Thoracic aorta (tissue), 2 donors: ENCODE measurements at places on chromosomes 11 and 22.
A peak's percentile ranks its signal among the peaks of the same experiment; 100 is the strongest.

GRCh38 chr11:14386895-14387480, 28.0 kb upstream of the RRAS2 start:
- DNase-seq = no peak

GRCh38 chr11:31646216-31646615, 136.6 kb downstream of the ELP4 start:
- no peak for DNase-seq

DNA sequence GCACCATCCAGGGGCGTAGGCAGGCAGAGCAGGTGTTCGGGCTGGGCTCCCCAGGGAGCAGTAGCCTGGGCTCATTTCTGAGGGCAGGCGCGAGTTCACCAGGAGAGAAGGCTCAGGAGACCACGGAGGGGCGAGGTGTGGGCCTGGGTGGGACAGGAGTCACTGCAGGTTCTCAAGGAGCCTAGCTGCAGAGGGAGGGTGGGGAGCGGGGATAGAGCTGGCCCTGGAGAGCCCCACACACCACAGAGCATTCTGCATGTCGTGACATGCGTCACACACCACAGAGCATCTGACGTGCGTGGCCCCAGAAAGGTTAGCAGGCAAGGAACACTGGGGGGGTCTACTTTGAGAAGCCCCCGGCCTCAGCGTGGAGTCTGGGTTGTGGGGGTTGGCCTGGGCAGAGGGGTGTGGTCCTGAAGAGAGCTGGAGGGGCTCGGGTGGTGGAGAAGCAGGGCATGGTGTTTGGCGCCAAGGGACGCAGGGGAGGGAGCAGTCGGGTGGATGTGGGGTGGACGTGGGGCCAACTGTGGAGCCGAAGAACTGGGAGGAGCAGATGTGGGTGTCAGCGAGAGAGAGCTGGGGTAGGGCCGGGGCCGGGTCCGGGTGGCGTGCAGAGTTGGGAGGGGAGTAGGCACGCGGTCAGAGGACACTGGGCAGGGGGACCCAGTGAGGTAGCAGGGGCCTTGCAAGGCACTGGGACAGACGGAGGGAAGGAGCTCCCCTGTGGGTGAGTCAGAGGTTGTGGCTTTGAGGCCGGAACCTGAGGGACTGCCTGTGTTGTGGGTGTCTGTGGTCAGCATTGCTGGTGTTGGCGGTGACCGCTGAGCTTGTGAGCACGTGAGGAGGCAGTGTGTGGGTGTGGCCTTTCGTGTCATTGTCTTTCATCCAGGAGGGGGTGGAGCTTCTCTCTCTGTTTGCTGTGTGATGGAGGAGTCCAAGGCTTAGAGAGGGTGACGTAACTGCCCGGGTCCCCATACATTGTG, 25.5 kb downstream of the CTTN start:
- no peak for DNase-seq

DNA sequence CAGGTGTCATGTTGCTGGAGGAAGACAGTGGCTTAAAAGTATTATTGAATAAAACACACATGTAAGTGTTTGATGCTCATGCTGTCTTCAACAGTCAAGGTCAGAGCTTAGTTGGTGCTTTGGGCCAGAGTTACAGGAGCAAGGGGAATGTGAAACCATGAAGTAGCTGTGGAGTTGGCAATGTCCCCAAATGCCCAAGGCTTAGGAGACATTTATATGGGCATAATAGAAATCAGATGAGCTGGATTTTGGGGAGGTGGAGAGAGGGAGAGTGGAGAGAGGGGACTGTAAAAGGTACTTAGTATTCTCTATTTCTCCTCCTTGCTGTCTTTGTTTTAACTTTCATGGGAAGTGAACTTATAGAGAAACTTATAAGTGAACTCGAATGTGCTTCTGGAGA, 407.8 kb downstream of the ETS1 start:
- DNase-seq = no peak

- DNase-seq = no peak
These were observed 32.6 kb downstream of the NFAM1 start for GRCh38 chr22:42399315-42400271.

DNA sequence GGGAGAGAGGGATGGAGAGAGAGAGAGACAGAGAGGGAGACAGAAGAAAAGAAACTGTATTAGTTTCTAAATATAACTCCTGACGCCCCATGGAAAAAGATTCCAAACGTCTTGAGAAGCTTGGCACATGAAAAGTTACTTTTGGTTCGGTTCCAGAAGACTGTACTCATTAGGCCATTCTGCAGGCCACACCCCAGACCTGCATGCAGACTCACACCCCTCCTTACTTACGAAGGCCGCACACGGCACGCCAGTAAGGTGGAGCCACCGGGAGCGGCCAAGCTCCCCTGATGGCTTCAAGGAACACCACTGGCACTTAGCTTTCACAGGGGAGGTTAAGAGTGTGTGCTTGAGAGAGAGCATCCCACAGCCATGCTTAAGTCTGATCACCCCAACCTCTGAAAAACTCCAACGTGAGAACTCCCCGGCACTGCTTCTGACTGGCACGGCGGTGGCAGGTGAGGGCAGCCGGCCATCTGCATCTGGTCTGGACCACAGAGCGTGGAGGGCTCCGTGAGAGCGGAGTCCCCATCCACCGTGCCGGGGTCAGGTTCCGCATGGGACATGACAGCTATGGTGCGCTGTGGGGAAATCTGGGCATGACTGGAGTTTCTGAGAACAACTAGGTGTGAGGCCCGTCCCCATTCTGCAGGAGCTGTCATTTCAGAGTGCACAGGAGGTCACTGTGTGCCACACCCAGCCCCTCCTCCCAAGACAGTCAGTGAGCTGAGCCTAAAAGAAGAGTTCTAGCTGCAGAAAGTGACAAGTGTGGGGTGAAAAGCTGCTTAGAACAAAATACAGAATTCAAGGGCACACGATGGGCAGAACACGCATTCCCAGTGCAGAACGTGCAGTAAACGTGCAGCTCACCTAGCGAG, 62.4 kb downstream of the MYH9 start:
- DNase-seq = peak; percentile 82

- no peak for DNase-seq
These were observed 950 bp upstream of the ACER3 start for GRCh38 chr11:76859708-76860227.

GRCh38 chr11:44162662-44163061, 67.2 kb downstream of the EXT2 start:
- no peak for DNase-seq

DNA sequence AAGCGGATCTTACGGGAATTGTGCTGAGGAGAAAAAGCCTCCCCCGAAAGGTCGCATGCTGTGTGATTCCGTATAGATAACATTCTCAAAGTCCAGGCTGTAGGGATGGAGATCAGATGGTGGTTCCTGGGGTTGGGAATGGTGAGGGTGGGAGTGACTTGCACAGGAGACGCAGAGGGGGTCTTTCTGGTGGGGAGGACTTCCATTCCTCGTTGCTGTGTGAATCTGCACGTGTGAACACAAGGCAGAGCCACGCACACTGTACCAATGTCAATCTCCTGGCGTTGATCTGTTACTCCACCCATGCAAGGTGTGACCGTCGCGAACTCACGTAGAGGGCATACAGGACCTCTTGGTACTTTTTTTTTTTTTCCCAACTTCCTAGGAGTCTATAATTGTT, 59.0 kb upstream of the KCNQ1OT1 start:
- DNase-seq = no peak

GRCh38 chr11:134670961-134671370, 258.9 kb upstream of the B3GAT1 start:
- DNase-seq = no peak
